Activated naive CD8-positive, alpha-beta T cell treated with anti-CD3 and anti-CD28 coated beads for 36 hours (primary cell): ENCODE measurements at places on chromosomes 3 and 15.

DNA sequence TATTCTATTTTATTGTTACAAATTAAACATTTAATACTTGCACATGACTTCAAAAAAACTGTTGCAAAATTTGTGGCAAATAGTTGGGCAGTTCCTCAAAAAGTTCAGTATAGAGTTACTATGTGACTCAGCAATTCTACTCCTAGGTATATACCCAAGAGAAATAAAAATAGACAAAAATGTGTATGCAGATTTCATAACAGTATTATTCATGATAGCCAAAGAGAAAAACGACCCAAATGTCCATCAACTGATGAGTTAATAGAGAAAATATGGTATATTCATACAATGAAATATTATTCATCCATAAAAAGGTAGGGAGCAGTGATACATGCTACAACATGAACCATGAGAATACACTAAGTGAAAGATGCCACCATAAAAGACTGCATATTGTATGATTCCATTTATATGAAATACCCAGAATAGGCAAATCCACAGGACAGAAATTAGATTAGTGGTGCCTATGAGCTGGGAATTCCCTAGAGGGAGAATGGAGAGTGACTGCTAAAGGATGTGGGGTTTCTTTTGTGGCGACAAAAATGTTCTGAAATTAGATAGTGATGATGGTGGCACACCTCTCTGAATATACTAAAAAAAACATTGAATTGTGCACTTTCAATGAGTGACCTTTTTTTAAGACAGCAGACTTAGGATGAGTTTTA, 31.6 kb upstream of the CLASP2 start:
- no peak for DNase-seq

GRCh38 chr3:164332831-164333802, 745.2 kb downstream of the SI start:
- no peak for DNase-seq

DNA sequence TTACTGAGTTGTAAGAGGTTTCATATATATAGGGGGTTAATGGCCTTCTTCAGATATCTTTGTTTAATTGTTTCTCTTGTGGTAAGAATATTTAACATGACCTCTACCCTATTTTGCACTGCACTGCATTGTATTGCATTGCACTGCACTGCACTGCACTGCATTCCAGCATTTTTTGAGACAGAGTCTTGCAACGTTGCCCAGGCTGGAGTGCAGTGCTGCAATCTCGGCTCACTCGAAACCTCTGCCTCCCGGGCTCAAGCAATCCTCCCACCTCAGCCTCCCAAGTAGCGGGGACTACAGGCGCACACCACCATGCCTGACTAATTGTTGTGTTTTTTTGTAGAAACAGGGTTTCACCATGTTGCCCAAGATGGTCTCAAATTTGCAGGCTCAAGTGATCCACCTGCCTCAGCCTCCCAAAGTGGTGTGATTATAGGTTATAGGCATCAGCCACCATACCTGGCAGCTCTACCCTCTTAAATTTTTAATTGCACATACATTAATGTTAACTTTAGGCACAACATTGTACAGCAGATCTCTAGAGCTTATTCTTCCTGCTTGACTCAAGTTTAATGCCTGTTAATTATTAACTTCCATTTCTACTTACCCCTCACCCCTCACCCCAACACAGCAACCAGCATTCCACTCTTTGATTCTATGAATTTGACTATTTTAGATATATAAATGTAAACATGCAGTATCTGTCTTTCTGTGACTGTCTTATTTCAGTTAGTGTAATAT, 38.4 kb downstream of the NEDD4 start:
- no peak for DNase-seq

GRCh38 chr3:66153481-66154443, 67.0 kb upstream of the SLC25A26 start:
- no peak for DNase-seq

- DNase-seq, result no peak
These were observed 4.6 kb upstream of the DENND4A start for GRCh38 chr15:65796610-65797078.

DNA sequence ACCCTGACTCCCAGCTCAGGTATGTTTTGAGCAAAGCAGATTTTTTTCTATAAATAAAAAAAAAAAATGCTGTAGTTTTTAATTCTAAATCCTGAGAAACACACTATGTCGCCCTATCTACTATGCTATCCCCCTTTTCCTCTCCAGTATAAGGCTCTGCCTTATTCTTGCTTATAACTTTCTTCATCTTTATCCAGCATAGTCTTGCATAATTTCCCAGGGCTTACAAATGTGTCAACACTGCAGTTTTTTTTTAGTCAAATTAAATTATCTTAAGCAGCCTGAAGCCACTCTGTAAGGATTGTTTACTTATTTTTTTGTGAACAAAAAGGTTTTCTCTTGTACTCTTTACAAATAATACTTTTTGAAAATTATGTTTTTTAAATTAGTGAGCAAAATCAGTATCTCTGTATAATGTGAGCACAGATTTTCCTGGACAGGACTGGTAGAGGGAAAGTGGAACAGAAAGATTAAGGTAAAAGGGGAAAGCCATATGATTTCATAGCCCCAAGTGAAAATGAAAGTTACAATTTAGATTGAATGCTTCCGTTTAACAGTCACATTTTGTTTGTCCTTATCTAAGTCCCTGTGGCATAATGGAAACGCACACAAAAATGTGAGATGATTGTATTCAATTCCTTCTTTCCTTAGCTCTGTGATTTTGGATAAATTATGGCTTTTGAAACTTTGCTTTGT, 5.6 kb upstream of the PYDC2 start:
- no peak for DNase-seq

- no peak for DNase-seq
These were observed 293.8 kb upstream of the WNT5A start for GRCh38 chr3:55780913-55781312.

GRCh38 chr3:81437683-81438082, 323.8 kb downstream of the GBE1 start:
- no peak for DNase-seq

GRCh38 chr3:184842433-184842832, 30.5 kb downstream of the VPS8 start:
- DNase-seq, result no peak

- no peak for DNase-seq
These were observed 112.9 kb downstream of the SEC22A start for GRCh38 chr3:123314359-123315270.

DNA sequence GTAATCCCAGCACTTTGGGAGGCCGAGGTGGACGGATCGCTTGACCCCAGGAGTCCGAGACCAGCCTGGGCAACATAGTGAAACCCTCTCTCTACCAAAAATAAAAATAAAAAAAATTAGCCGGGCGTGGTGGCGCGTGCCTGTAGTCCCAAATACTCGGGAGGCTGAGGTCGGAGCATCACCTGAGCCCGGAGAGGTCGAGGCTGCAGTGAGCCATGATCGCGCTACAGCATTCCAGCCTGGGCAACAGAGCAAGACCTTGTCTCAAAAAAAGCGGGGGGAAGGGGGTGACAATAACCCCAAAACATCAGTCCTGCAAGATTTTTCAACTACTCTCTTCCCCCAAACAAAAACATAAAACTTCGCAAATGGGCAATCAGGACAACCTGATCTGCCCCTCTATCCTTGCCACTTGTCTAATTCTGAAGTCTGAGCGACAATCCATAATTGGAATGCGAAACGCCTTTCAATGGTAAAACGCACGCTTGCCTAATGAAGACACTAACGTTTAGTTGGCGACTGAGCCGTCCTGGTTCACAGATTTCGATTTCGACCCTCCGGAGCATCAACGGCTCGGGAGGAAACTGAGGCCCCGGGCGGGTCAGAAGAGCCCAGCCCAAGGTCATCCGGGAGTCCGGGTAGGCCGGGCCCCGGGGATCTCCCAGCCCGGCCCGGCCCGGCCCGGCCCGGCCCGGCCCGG, 868 bp downstream of the BTBD1 start:
- no peak for DNase-seq

DNA sequence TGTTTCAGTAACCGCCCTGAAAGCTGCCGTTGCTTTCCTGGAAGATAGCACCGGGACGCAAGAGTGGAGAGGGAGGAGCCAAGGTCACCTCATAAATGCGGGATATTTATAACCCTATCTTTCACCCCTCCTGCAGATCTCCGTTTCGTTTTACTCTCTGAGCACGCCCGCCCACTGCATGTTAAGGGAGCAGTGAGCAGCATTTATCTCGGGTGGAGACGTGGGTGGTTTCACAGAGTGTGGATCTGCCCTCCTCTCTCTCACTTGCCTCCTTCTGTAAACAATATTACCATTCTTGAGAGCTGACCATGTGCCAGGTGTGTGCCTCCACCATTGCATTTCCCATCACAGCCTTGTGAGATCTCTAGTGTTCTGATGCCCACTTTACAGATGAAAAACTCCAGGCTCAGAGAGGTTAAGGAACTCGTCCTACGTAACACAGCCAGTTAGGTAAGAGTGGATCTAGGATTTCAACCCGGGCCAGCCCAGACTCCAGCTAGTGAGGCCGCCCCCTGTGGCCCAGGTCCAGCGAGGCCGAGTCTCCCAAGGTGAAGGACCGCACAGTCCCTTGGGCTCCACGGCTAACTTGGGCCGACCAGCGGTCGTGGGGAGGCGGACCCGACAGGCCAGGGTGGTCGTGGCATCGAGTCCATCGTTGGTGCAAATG, 16.9 kb upstream of the SEMA4B start:
- DNase-seq, result no peak

DNA sequence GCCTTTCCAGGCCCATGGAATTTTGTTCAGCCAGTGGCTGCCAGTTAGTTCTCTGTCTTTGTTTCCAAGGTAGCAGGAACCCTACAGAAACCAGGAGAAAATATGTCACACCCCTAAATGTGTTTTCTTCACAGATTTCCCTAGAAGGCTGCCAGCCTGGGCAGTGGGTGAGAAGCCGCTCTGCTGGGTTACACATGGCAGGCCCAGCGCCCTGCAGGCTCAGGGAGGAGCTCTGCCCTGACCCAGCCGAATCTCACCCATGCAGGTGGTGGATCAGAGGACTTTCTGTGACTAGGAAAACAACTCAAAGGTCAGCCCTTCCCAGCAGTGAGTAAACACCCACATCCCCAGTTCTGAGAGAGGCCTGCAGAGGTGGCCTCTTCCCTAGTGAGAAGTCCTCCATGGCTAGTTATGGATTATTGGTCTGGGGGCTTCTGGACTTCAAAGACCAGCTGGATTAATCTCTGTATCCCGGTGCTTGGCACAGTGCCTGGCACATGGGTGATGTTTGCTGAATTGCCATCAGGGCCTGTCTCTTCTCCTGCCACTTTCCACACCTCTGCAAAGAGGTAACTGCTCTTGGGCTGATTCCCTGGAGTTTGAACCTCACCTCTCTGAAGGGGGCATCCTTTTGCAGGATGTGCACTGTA, 34.7 kb upstream of the BDH1 start:
- no peak for DNase-seq

GRCh38 chr3:151795276-151795675, 18.6 kb upstream of the AADAC start:
- no peak for DNase-seq

DNA sequence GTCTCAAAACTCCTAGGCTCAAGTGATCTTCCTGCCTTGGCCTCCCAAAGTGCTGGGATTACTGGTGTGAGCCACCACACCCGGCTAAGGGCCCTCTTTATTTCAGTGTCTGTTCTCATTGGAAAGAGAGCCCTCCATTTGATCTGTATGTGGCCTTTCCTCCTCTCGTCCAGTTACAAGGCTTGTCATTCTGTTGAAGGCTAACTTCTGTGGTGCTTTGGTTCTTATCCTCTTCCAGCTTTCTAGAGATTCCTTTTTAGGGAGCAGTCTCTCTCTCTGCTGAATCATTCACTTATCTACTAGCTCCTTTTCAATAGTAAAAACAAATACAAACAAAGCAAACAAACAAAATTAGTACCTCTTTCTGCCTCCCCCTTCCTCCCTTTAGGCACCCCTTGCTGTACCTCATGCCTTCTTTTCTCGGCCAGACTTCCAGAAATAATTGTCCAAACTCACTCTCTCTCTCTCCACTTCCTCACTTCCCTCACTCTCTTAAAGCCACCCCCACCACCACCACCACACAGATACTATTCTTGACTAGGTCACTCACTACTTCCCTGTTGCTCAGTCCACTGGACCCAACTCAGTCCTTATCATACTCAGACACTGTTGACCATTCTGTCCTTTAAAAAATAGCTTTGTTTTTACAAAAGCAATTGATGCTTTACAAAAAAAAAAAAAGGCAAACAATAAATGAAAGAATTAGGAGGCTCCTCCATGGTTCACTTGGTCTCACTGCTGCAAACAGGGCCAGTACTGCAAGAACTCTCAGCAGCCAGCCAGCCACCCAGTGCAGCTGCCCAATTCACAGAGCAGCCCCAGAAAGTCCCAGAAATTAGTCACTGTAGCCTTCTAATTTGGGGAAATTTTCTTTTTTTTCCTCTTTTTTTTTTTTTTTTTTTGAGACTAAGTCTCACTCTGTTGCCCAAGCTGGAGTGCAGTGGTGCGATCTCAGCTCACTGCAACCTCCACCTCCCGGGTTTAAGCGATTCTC, 31.7 kb upstream of the RAB11A start:
- no peak for DNase-seq

DNA sequence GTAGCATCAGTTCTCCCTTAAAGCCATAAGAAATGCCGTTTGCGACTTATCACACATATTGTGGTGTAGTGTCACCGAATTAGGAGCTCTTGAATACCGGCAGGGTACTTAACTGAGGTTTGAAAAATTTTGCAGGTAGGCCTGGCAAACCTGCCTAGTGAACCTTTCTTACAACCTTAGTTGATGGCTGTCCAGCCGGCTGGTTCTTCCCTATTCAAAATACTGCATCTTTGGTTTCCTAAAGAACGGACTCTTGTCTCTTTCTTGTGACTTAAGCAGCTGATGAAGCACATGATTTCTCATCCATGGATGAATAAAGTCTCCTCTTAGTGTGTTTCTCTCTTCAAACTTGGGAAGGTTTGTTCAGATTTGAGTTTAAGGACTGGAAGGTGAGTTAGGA, 1.5 kb downstream of the RAB7A start:
- DNase-seq, result no peak

DNA sequence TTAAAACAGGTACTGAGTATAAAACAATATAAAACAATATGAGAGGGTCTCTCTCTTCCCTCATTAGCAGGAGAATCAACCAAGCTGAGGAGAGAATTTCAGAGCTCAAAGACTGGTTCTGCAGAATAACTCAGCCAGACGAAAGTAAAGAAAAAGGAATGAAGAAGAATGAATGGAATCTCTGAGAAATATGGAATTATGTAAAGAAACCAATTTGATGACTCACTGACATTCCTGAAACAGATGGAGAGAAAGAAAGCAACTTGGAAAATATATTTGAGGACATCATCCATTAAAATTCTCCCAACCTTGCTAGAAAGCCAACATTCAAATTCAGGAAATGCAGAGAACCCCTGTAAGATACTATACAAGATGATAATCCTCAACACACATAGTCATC, 630.9 kb downstream of the PYDC2 start:
- DNase-seq, result no peak

DNA sequence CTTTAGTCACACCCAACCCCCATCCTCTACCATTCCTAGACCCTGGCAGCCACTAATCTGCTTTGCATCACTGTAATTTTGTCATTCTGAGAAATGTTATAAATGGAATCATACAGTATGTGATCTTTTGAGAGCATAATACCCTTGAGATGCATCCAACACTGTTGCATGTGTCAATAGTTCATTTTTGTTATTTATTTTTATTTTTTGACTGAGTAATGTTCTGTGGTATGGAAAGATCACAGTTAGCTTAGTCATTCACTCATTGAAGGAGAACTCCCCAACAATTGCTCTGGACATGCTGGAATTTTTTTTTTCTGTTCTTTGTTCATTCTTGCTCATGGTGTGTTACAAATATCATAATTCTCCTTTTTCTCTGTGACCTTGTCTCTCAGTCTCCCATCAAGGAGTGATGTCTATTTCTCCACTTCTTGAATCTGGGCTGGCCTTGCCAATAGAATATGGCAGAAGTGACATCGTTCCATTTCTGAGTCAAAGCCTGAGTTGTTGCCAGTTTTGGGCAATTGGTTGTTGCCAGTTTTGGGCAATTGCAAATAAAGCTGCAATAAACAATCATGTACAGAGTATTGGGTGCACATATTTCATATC, 6.8 kb upstream of the ADPGK start:
- DNase-seq, result no peak
